ENCODE measurements at places on chromosomes 4 and X.

GRCh38 chr4:21949073-21949457, 493 bp upstream of the KCNIP4 start:
- no peak for DNase-seq

DNA sequence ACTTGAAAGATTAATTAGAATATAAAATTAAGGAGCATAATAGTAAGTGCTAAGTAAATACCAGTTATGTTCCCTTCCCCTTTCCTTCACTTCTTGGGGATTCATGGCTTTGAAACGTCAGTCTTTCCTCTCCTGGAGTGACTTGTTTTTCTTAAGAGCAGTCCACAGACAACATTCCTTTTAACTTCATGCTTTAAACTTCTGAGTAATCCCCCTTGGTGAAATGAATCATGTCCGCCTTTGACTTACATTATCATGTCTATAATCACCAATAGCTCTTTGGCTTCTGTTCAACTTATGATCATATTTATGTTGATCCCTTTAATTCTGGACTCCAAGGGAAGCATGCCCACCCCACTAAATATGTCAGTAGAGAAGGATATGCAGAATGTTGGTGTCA, 1012.1 kb upstream of the SLIT2 start:
- no peak for DNase-seq

DNA sequence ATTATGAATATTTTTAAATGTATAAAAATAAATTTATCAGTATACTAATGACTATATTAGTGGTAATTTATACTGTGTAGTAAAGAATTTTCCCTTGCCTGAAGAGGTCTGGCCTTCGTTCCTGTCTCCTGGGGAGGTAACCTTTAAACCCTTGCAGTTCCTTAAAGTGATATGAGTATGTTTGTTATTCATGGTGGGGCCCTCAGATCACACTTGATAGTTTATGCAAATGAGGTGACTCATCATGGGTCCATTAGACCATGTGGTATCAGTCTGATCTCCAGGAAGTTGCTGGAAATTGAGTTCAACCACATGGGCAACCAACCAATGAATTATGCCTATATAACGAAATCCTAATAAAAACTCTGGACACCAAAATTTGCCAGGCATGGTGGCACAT, 904.1 kb downstream of the RPA4 start:
- DNase-seq: no peak

GRCh38 chr4:123777373-123777772, 380.8 kb downstream of the SPRY1 start:
- DNase-seq: no peak

DNA sequence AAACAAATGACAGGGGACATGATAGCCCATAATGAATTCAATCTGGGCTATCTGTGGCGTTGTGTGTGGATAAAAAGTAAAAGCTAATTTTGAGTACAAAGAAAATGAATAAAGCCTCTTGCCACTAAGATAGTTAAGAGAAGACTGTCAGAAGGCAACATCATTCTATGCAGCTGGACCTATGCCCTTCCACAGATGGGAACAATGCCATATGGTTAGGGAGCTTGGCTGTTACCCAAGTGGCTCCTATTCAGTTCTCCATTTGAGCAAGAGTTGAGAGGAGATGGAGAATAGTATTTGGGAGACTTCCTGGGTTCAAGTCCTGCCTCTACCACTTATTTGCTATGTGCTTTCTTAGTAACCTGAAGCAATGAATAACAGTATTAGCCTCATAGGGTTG, 107.7 kb downstream of the ANXA3 start:
- no peak for DNase-seq

DNA sequence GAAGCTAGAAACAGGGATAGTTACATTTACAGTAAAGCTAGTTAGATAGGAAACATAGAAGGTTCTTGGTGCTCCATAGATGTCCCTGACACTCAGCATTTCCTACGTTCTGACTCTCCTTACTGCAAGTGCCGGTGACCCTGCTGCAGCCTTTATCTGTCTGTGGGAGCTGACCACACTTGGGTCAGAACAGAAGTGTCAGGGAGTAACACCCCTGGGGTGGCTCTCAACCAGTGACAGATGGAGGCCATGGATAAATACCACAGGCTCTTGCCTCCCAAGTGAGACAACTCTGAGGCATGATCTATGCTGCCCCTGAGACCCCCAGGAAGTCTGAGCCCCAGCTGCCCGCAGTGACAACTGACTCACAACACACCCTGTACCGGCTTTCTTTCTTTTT, 69.8 kb downstream of the ANXA3 start:
- DNase-seq: no peak

DNA sequence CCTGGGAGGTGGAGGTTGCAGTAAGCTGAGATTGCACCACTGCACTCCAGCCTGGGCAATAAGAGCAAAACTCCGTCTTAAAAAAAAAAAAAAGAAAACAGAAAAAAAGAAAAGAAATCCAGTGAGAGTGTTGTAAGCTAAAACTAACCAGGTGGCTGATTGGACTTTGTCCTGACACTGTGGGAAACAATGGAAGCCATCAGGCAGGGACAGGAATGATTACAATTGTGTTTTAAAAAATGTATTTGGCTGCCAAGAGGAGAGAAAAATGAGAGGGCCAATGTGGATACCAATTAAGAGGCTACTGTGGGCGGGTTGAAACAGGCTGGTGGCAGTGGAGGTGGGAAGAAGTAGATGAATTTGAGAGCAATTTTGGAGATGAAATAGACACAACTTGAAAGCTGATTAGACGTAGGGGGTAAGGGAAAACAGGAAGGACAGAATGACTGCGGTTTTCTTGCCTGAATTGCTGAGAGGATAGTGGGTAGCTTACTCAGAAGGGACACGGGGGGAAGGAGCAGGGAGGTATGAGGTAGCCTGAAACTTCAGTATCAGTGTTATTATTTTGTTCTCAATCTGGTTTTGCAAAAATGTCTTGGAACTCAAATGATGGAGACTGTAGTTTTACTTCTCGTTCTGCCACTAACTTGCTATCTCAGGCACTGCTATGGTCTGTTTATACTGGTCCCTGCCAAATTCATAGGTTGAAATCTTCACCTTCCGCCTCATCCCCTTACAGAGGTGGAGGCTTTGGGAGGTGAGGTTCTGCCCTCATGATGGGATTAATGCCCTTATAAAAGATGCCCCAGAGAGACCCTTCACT, 45.6 kb upstream of the CHRNA9 start:
- DNase-seq: no peak

- no peak for DNase-seq
Observed at GRCh38 chr4:164412246-164412645, 341.7 kb upstream of the SMIM31 start.

GRCh38 chr4:99467887-99468286, 32.7 kb upstream of the ADH7 start:
- no peak for DNase-seq

GRCh38 chr4:181908168-181908567, 335.0 kb upstream of the TENM3 start:
- DNase-seq: no peak

- DNase-seq: no peak
Observed at GRCh38 chr4:138802499-138802898, 213.1 kb upstream of the NOCT start.

DNA sequence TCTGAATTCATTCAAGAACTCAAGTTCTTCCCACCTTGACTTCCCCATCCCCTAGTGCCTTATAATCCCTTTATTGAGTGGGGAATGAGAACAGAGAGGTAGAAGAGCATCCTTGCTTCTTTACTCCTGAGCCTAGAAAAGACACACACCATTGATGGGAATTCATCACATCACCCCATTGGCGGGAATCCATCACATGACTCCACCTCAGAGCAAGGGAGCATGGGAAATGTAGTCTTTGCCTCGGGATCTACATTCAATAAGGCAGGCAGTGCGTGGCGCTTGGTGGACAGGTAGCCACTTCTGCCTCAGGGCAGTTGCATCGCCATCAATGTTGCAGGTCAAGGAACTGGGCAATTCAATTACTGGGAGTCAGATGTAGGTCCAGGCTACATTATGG, 50.7 kb downstream of the MXRA5 start:
- no peak for DNase-seq

- no peak for DNase-seq
Observed at GRCh38 chrX:17494216-17494615, 119.2 kb downstream of the NHS start.

GRCh38 chrX:43809463-43809862, 72.8 kb downstream of the MAOB start:
- no peak for DNase-seq

DNA sequence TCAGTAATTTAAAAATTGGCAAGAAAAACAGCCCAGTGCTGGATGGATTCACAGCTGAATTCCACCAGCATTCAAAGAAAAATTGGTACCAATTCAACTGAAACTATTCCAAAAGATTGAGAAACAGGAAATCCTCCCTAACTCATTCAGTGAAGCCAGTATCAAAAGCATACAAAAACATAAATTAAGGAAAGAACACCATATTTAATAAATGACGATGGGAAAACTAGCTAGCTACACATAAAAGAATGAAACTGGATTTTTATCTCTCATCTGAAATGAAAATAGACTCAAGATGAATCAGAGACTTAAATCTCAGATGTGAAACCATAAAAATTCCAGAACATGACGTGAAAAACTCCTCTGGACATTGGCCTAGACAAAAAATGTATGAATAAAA, 516.8 kb upstream of the SPANXN1 start:
- DNase-seq: no peak

- DNase-seq: no peak
Observed at GRCh38 chrX:9370893-9371292, 94.0 kb upstream of the TBL1X start.

Data from activated T-helper 2 cell treated with anti-CD3 and anti-CD28 coated beads, Interferon-gamma antibody, Interleukin-2, Interleukin-4, amounts not matched to agents 10 μg/mL and 5 μg/mL and 100 μg/mL, durations not matched to agents 14 hours and 24 hours and 36 hours (primary cell).